Fibroblast of skin of left biceps (primary cell): ENCODE measurements at places on chromosomes 12 and 14.

DNA sequence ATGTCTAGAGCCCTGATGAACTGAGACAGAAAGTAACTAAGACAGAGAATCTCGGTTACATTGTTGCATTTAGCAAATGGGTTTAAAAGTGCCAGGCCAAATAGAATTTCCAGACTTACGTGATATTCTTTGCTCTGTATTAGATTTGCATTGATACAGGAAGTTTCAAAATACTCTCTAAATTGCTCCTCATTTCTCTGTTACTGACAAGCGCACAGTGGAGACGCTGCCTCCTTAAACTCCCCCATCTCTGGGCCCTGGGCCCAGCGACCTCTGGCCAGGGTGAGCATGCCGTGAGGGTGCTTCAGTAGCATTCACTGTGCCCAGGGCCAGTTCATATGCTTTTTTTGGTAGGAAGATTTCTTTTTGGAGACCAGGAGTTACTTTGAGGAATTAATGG lies 22.9 kb upstream of the EVL start:
- no peak for DNase-seq

GRCh38 chr12:2409656-2410265 lies 357.0 kb downstream of the CACNA1C start:
- DNase-seq, result no peak

DNA sequence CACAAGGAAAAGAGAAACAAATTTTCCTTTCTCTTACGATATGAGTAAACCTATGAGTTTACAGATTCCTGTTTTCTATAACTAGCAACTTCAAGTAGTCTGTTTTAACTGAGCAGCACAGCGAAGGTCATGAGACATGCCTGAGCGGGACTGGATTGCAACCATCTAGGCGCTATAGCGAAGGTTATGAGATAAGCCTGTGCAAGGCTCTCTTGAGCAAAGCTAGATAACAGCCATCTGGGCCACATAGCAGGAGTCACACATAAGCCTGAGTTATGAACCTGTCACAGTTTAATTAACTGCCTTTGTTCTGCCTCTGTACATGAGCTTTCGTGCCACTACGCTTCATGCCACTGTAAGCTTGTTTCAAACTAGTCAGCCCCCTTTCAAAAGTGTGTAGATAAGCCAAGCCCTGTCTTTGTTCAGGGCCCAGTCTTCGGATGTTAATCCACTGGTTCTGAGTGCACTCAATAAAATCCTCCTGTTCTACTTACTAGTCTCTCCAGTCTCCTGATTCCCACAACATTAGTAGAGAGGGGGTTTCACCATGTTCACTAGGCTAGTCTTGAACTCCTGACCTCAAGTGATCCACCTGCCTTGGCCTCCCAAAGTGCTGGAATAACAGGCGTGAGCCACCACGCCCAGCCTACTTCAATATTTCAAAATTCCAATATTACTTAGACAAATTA lies 47.1 kb downstream of the SEC23A start:
- DNase-seq, result no peak

DNA sequence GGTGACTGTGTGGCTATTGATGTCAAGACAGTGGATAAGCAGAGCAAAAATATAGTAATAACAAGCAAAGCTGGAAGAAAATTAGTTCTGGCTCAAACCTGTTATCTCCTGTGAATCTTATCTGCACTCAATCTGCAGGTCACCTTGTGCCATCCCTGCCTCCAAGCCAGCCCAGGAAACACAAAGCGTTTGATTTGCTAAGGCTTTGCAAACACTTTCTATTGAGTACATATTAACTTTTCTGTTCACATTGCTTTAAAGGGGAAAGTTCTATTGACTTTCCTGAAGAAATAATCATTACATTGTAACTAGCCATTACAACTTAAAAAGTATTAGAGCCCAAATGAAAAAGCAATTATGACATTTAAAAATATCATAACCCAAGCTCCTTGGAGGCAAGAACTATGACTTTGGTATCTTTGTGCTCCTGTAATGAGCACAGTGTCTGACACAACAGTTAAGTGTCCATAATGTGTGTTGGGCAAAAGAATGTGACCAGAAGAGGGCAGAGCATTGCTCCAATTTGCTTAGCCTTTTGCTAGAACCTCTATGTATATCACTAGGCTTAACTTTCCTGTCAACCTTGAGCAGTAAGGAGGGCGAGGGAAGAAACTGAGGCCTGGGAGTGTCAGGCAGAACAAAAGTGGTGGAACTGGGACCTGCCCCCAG lies 24.7 kb downstream of the SERPINA3 start:
- no peak for DNase-seq

- DNase-seq, result no peak
Observed at GRCh38 chr12:53232646-53233461, 845 bp upstream of the RARG start.

DNA sequence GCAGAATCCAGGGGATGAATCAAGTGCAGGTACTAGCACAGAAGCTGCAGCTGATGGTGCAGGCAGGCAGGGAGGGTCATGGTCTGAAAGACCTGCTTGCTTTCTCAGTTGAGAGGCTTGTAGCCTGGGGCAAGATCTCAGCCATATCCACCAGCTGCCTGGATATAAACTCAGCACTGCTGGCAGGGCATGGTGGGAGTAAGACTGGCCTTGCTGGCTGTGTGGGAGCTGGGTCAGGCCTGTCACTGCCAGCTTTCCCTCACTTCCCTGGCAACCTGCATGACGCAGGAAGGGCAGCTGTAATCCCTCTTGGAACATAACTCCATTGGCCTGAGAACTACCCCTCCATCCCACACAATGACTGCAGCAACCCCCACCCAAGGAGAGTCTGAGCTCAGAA lies 230.1 kb downstream of the ANO6 start:
- no peak for DNase-seq

DNA sequence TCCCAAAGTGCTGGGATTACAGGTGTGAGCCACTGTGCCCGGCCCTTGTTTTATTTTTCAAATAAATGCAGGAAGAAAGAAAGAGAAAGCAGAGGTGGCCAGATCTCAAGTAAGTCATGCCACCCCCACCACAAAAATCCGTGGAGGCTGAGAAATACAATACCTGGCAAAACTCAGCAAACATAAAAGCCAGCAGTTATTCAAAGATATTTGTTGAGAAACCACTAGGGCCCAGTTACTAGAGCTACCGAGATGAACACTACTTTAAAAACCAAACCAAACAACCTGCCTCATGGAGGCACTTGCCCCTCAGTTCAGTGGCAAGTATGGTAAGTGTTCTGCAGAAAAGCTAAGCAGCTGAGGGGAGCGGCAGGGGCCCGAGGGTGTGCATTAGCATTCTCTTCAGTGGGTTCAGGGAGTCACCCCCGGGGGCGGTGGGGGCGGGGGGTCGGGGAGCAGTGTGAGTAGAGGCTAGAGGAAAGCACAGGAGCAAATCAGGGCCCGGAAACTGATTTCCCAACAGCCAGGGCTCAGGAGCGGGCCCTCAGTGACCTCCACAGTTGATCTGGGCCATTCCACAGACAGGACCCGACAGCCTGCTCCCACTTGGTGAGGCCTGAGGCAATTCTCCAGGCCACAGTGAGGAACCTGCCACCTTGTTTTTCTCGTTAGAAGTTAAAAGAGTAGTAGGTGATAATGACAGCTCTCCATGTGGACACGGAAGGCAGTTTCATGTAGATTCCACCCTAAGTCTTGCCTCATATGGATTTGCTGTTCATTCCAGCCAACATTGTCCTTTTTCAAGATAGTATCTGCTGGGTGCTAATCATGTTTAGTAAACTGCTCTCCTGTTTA lies 8.6 kb downstream of the EVL start:
- DNase-seq, result no peak

DNA sequence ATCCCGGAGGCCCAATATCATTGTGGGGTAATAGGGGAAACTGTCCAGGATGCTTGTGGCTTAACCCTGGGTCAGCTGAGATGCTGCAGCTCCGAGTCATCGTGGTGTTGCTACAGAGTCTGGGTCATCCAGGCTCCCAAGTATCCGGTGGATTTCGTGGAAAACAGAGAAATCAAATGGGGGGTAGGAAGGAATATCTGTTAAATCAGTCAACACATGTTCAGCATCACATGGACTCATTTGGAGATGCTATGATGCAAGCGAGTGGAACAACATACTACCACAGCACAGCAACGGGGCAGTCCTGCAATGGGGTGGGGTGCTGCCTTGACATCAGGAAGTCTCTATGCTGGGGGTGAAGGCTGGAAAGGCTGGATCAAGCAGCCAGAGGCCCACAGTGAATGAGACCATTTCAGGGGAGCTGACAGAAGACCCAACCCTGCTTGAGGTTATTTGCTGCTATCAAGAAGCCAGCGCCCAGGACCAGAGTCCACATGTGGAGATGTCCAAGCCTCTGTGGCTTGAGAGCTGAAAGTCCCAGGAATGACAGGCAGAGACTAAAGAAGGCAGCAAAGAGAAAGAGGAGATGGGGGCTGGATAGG lies 22.9 kb downstream of the VDR start:
- peak; percentile 96 for DNase-seq

DNA sequence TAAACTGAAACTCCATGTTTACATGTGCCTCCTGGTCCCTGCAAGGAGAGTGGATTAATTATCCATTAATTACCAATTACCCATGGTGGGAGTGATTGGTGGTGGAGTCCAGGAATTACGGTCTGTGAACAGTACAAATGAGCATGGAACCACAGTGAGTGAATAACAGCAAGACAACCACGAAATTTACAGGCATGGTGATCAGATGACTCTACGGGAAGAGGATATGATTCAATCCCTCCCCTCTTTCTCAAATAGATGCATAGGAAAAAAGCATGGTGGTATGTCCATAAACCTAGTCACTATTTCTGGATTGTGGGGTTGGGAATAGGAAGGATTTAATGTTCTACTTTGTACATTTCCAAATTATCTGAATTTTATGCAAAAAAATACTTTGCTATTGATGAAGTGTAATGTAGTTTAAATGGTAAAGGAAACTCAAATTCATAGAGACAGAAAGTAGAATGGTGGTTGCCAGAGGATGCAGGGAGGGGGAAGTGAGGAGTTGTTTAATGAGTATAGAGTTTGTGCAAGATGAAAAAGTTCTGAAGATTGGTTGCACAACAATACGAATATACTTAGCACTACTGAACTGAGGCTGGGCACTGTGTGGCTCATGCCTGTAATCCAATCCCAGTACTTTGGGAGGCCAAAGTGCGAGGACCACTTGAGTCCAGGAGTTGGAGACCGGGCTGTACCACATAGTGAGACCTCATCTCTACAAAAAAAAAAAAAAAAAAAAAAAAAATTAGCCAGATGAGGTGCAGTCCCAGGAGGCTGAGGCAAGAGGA lies 41.2 kb upstream of the C12orf75 start:
- DNase-seq, result no peak

GRCh38 chr12:26192142-26192541 lies 3.2 kb upstream of the SSPN start:
- no peak for DNase-seq

DNA sequence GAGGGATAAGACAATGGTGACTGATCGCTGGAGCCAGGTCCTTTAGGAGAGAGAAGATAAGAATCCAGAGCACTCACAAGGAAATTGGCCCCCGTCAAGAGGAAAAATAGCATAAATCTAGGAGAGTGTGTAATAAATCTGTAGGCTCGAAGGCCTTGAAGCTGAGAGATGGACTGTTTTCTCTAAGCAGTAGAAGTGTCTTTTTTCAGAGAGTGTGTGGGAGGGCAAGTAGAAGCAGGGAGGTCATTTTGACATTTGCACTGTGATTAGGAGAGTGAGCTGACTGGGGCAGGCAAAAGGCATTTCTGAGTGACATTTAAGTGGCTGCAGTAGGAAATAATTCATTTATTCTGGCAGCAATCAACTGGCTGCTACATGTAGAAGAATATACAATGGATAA lies 78.0 kb upstream of the DDHD1 start:
- DNase-seq, result no peak

GRCh38 chr12:99427104-99427503 lies 220.4 kb upstream of the GARIN6 start:
- DNase-seq, result no peak

- DNase-seq, result no peak
Observed at GRCh38 chr12:119393677-119394076, 59.1 kb downstream of the CCDC60 start.

GRCh38 chr12:56476972-56477432 lies 8.6 kb downstream of the SPRYD4 start:
- no peak for DNase-seq

GRCh38 chr14:47826809-47827208 lies 151.4 kb upstream of the MDGA2 start:
- no peak for DNase-seq

- DNase-seq, result no peak
Observed at GRCh38 chr12:998020-998874, 7.2 kb downstream of the ERC1 start.

DNA sequence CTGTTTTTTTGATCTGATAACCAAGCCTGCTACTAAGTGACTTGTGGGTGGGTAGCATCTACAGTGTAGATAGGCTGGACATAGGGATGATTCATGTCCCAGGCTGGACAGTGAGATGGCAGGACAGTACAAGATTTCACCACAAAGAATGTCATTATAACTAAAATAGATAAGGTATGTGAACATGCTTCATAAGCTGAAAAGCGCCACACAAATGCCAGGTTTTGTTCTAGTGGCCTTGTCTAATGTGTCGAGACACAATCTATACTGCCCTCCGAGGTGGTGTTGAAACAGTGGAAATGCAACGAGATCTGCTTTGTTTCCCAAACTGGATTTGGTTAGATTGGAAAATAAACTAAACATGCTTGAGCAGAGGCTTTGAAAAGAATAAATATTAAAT lies 4.4 kb downstream of the LGALS3 start:
- no peak for DNase-seq

DNA sequence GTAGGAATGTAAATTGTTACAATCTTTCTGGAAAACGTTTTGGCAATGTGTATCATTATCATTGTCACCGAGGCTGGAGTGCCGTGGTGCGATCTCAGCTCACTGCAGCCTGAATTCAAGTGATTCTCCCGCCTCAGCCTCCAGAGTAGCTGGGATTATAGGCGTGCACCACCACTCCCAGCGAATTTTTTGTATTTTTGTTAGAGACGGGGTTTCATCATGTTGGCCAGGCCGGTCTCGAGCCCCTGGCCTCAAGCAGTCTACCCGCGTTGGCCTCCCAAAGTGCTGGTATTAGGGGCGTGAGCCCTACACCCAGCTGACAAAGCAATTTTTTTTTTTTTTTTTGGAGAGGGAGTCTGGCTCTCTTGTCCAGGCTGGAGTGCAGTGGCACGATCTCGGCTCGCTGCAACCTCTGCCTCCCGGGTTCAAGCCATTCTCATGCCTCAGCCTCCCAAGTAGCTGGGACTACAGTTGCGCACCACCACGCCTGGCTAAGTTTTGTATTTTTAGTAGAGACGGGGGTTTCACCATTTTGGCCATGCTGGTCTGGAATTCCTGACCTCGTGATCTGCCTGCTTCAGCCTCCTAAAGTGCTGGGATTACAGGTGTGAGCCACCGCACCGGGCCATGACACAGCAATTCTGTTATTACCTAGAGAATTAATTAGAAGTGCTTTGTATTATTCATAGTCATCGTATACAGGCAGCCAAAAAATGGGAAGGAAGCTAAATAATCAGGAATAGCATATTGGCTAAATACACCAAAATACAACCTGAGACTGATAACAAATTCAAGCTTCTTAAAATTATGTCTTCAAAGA lies 1.2 kb downstream of the ACTR6 start:
- no peak for DNase-seq

DNA sequence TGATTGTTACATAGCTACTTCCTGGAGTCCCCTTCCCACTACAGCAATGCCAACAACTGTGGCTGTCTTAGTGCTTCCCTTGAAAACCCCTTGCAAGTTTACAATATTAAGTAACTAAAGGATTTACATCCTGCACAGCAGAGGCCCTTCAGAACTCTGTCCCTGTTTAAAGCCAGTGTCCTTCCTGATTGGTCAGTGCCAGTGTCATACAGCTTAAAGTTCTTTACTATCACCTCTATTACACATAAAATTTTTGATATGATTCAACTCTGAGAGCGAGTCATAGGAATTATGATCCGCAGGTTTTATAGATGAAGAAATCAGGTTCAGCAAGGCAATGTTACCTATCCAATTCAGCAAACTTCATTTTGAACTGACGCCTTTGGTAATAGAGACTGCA lies 91.4 kb upstream of the ALX1 start:
- DNase-seq, result no peak
